Immature natural killer cell (primary cell): ENCODE measurements at places on chromosomes 1 and 21.
A peak's percentile ranks its signal among the peaks of the same experiment; 100 is the strongest.

GRCh38 chr21:44425307-44425894 is 29.9 kb upstream of the LRRC3 start:
- no peak overlapping the region for H3K27ac ChIP-seq
- peak overlapping the region; percentile 27 for H3K4me3 ChIP-seq
- H3K27me3 ChIP-seq, result peaks cover 2% of the 10 kb centered on the region
- no peak for DNase-seq

DNA sequence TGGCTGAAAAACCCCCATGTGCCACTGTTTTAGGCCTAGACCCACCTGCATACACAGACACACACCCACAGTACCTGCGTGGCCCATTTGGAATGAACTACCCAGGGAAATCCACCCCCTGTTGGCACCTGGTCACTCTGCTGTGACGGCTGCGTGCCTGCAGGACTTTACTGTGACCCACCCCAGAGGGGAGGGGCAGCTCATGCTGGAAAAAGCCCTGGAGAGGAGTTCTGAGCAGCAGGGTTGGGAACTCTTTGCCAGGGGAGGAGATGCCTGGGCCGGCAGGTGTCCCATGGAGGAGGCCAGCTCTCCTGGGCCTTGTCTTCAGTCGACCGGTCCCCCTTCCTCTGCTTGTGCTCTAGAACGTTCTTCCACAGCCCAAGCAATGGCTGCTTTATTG is 87.3 kb upstream of the CSF3R start:
- DNase-seq, result no peak
- no peak overlapping the region for H3K4me3 ChIP-seq
- H3K27ac ChIP-seq, result no peak overlapping the region
- H3K36me3 ChIP-seq, result no peaks in the 10 kb centered on the region

- H3K36me3 ChIP-seq, result no peaks in the 10 kb centered on the region
- no peaks in the 10 kb centered on the region for H3K4me1 ChIP-seq
- DNase-seq, result no peak
- peaks cover 4% of the 10 kb centered on the region for H3K27me3 ChIP-seq
- no peak overlapping the region for H3K27ac ChIP-seq
Measured at GRCh38 chr1:212503714-212504113, 71.0 kb downstream of the NENF start.

- H3K4me1 ChIP-seq, result no peaks in the 10 kb centered on the region
- no peaks in the 10 kb centered on the region for H3K36me3 ChIP-seq
- no peak for DNase-seq
Measured at GRCh38 chr1:111990878-111991718, 1.6 kb upstream of the KCND3 start.

GRCh38 chr1:147505568-147505967 is 35.7 kb upstream of the BCL9 start:
- no peaks in the 10 kb centered on the region for H3K36me3 ChIP-seq
- DNase-seq, result no peak
- no peaks in the 10 kb centered on the region for H3K27me3 ChIP-seq
- H3K27ac ChIP-seq, result no peak overlapping the region
- no peak overlapping the region for H3K4me3 ChIP-seq
- no peaks in the 10 kb centered on the region for H3K4me1 ChIP-seq
